ENCODE measurements at places on chromosomes 1 and 21. TPM values are rescaled to one million over a fixed set of nuclear protein-coding genes. Genes with fewer than 3 reads are reported as not detected.

DNA sequence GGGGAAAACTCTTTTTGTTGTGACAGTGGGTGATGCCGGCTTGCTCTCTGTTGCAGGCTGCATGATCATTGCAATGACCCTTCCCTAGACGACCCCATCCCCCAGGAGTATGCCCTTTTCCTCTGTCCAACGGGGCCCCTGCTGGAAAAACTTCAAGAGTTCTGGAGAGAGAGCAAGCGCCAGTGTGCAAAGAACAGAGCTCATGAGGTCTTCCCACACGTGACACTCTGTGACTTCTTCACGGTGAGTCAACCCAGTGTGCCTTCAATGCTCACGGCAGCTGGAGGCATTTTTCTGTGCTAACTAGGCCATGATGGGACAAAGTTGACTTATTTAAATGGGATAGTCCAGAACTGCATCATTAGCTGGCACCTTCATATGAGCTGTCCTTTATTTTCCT, 5.7 kb downstream of the UBASH3A start:
- peak; percentile 17 for DNase-seq

DNA sequence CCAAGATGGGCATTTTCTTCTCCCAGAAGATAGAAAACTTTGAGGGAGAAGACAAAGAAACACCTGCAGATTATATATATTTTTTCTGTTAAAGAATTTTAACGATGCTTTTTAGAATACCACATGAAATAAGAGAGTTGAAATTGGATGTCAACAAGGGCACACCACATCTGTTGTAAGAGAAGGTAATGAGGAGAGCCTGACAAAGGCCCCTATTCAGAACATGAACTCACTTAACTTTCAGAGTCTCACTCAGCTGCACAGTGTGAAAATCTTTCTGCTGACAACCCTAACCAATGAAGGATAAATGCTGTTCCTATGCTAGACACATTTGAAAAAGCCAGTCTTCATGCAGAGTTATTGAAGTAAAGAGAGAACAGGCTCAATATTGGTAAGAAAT, 7.3 kb downstream of the KRTAP22-2 start:
- no peak for DNase-seq

GRCh38 chr1:186026946-186027345, 292.8 kb downstream of the HMCN1 start:
- DNase-seq: no peak

The ANKRD34A gene
- 2.2 TPM for total RNA-seq

The PKP1 gene
- total RNA-seq: not detected

All from activated naive CD8-positive, alpha-beta T cell treated with anti-CD3 and anti-CD28 coated beads, Interleukin-2, amount 10 ng/mL, durations not matched to agents 7 days and 5 days (primary cell).